ENCODE measurements at places on chromosomes 1 and 21.

DNA sequence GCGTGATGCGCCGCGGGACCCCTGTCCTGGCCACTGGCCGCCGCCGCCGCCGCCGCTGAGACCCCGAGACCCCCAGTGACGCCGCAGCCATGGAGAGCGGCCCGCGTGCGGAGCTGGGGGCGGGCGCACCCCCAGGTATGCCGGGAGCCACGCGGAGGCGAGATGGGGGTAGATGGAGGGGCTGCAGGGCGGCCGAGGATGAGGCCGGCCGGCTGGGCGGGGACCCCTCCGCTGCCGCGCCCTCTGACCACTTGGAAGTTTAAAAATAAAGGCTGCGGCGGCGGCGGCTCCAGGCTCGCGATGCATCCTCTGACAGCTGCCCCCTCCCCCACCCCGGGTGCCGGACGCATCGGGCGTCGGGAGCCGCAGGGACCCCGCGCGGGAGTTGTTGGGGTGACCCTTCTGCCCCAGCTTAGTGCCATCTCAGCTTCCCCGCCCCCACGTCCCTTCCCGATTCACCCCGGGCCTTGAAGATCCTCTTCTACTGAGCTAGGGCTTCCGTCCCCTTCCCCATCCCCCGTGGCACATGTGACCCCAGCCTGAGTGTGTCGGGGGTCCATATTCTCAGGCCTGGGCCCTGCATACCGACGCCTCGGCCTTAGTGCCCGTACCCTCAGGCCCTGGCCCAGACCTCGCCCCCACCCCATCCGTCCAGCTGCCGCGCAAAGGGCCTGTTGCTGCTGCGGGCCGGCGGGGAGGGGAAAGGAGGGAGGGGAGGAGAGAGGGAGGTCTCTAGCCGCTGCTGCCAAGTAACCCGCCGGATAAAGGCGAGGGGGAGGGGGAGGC, 562 bp downstream of the MAP7D1 start:
- peak; percentile 81 for DNase-seq

DNA sequence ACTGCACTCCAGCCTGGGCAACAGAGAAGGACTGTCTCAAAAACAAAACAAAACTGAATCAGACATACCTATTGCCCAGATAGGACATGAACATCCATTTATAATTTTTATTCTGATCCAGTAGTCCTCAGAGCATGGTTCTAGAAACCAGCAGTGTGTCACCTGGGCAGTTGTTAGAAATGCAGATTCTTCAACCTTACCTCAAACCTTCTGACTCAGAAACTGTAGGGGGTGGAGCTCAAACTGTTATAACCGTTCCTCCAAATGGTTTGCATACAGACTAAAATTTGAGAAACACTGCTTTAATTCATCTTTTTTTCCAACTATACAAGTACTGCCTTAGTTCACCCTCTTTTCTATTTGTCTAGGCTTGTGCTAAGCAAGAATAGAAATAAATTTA, 6.0 kb downstream of the NASP start:
- no peak for DNase-seq

GRCh38 chr21:24223624-24224023, 1383.7 kb downstream of the MRPL39 start:
- DNase-seq: no peak

- no peak for DNase-seq
These were observed 97.4 kb upstream of the CHRM3 start for GRCh38 chr1:239288820-239289554.

- DNase-seq: no peak
These were observed 63.2 kb downstream of the PLEKHA6 start for GRCh38 chr1:204296431-204296988.

- DNase-seq: no peak
These were observed 26.4 kb downstream of the QSOX1 start for GRCh38 chr1:180181048-180181447.

DNA sequence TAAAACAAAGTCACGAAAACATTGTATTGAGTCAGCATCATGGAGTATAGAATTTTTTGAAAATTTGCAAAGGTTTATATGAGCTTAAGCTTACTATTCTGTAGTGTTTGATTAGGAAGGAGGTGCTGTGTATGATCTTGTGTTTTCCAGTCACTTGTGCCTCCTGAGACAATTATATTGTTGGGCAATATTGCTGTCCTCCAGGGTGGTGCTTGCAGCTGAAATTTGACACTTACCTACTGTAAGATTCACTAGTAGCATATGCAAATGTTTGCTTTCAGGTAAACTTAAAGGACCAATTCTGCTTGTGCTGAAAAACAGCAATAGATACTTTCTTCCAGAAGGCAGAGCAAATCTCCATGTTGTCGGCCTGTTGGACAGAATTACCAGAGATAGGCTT, 268.0 kb downstream of the TGFB2 start:
- no peak for DNase-seq

Data from thyroid gland (tissue), 4 donors.